ENCODE measurements at places on chromosomes 1 and 21. TPM values are rescaled to one million over a fixed set of nuclear protein-coding genes. Genes with fewer than 3 reads are reported as not detected.

- no peaks in the 10 kb centered on the region for H3K27me3 ChIP-seq
- H3K4me1 ChIP-seq, result no peaks in the 10 kb centered on the region
- peak; percentile 79 for DNase-seq
- no peaks in the 10 kb centered on the region for H3K36me3 ChIP-seq
- no peak overlapping the region for H3K4me3 ChIP-seq
Measured at GRCh38 chr1:55284856-55285255, 69.7 kb upstream of the USP24 start.

- no peak overlapping the region for H3K4me3 ChIP-seq
- no peak overlapping the region for H3K27ac ChIP-seq
- no peaks in the 10 kb centered on the region for H3K27me3 ChIP-seq
- no peaks in the 10 kb centered on the region for H3K36me3 ChIP-seq
- H3K4me1 ChIP-seq, result no peaks in the 10 kb centered on the region
Measured at GRCh38 chr1:198118134-198118533, 38.7 kb upstream of the NEK7 start.

DNA sequence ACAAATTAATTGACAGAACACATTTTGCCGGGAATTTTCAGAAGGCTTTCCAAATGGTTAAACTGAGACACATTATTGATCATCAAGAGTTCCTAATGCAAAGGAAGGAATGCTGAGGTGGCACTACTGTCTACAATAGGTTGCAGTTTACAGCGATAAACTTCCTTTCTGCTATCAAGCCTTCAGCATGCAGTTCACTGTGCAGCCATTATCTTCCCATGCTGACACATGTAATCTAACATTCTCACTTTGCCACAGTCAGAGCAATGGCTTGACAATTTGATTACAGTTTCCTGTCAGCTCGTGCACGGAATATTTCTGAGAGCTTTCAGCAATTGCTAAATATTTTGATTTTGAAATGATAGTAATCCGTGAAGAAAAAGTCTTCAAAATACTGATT lies 166.9 kb upstream of the PRMT6 start:
- no peak overlapping the region for H3K4me3 ChIP-seq
- no peak overlapping the region for H3K27ac ChIP-seq
- no peak for DNase-seq
- H3K36me3 ChIP-seq, result no peaks in the 10 kb centered on the region
- no peaks in the 10 kb centered on the region for H3K27me3 ChIP-seq

DNA sequence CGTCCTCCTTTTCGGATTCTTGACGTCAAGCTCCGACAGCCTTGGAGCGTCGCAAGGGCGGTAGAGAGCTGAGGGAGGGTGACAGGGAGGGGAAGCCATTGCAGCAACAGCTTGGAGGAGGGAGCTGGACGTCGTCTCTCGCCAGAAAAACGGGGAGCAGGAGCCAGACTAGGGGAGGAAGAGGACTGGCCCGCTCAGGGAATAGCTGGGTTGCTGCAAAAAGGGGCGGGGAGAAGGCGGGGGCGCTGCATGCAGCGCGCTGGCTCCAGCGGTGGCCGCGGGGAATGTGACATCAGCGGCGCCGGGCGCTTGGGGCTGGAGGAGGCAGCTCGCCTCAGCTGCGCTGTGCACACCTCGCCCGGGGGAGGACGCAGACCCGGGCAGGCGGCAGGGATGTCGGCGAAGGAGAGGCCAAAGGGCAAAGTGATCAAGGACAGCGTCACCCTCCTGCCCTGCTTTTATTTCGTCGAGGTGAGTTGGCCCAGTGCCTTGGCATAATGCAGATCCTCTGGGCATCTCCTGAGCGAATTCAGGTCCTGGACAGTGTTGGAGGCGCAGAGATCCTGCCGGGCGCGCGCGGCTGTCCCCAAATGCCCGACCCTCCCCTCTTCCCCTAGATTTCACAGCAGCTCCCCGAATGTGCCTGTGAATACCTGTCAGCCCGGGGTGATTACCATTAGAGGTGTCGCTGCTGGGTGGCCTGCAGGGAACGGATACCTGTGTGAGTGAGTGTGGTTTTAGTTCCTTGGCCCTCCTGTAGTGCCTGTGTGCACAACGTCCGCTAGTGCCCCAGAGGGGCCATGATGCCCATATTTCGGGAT lies at the start of gene PLPPR4:
Gene PLPPR4, plus strand, starts transcription at position 292 of the 821 bp plus-strand sequence. Its CDS starts 102 bp downstream, at position 394.
- H3K36me3 ChIP-seq, result no peaks in the 10 kb centered on the region
- peak; percentile 82 for DNase-seq
- H3K4me3 ChIP-seq, result peak within 1 kb of the TSS; percentile 33
- H3K4me1 ChIP-seq, result no peaks in the 10 kb centered on the region
- no peaks in the 10 kb centered on the region for H3K27me3 ChIP-seq

- no peaks in the 10 kb centered on the region for H3K36me3 ChIP-seq
- no peaks in the 10 kb centered on the region for H3K4me1 ChIP-seq
- no peak overlapping the region for H3K4me3 ChIP-seq
- no peaks in the 10 kb centered on the region for H3K27me3 ChIP-seq
- no peak for DNase-seq
Measured at GRCh38 chr1:101051688-101052638, 26.4 kb upstream of the DPH5 start.

DNA sequence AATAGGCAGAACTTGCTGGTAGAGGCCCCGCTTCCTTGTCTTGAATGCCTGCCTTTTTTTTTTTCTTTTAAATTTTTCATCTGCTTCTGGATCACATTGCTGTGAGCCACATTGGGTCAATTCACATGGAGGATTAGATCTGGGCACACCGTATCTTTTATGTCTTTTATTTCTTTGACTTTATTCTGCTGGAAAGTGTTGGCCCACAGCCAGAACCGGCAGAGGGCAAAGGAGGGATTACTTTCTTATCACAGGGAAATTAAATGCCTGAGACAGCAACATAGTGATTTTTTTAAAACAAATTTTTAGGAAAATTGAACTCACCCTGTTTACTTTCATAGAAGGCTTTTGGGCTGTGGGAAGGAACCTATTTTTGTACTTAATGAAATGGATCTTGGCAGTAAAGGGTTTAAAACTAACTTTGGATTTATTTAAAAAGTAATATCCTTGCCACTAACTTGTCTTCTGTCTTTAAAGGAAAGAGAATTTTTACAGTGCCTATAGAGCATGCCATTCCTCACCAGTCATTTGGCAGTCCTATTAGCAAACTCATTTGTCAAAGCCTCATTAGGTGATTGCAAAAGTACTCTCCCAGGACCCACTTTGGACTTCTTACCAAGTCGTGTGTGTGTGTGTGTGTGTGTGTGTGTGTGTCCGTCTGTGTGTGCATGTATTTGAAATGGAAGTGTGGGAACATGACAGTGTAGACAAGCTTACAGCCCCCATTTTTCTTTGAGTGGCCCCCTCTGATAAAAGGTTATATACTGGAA lies 68.4 kb downstream of the ST6GALNAC3 start:
- H3K27me3 ChIP-seq, result no peaks in the 10 kb centered on the region
- no peak overlapping the region for H3K4me3 ChIP-seq
- peak; percentile 53 for DNase-seq
- peaks cover 25% of the 10 kb centered on the region for H3K4me1 ChIP-seq
- H3K27ac ChIP-seq, result no peak overlapping the region

DNA sequence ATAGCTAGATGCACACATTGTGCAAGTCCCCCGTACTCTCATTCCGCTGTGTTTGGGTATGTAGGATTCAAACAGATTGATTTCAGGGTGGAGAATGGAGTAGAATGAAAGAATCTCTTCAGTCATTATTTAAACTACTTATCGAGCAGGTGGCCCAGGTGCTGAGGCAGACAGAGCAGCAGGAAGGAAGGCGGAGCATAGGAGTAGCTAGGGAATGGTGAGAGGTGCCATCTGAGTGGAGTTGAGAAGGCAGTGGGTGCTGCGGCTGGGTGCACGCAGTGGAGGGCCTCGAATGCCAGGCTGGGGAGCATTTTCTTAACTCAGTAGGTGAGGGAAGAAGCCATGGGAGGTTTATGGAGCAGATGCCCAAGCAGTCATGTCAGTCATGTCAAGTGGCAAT lies 45.2 kb upstream of the CD101 start:
- H3K27me3 ChIP-seq, result no peaks in the 10 kb centered on the region
- no peaks in the 10 kb centered on the region for H3K4me1 ChIP-seq
- no peak for DNase-seq
- H3K27ac ChIP-seq, result no peak overlapping the region
- peaks cover 5% of the 10 kb centered on the region for H3K36me3 ChIP-seq

DNA sequence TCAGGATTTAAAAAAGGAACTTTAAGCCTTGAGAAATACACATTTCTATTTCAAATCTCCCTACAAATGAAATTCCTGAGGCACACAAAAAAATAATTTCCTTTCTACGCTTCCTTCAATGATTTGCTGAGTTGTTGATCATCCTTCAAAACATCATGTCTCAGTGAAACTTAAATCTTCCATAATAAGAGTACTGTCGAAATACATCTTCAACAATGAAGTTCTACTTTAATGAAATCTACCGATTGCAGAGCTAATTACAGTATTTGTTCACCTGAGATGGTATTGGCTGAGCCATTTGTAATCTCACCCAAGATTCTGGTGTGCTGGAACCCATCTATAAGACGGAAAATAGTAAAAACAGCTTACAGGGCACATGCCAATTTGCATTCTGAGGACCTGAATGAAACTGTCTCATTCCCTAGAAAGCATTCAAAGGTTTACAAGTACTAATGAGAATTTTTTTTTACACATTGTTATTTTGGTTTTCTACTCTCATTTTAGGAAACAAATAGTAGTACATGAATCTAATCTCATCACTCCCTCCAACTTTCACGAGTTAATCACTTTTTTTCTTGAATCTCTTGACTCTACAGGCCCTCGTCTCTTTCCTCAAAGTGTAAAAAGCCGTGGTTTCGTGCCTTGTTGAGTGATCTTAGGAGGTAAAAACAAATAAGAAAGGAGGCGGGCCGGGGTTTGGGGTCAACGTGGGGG lies 1.1 kb downstream of the CHML start:
- peaks cover 38% of the 10 kb centered on the region for H3K4me1 ChIP-seq
- DNase-seq, result no peak
- peak overlapping the region; percentile 63 for H3K4me3 ChIP-seq
- no peaks in the 10 kb centered on the region for H3K27me3 ChIP-seq

DNA sequence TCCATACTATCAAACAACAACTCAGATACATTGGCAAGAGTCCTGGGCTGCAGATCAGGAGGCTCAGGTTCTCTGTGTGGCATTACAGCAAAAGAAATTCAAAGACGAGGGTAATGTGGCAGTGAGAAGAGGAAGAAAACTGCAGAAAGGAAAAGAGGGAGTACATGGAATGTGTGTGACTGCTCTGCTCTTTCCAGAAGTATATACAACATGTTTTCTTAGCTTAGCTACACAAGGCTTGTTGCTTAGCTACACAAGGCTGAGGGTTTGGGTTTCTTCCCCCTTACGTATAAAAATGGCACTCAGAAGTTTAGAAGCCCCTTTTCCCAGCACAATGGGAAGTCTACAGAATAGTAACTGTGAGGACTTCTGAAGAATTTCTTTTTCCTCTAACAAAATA lies 86.0 kb downstream of the PRRX1 start:
- DNase-seq, result no peak
- no peak overlapping the region for H3K27ac ChIP-seq
- no peak overlapping the region for H3K4me3 ChIP-seq
- no peaks in the 10 kb centered on the region for H3K4me1 ChIP-seq
- H3K27me3 ChIP-seq, result no peaks in the 10 kb centered on the region

DNA sequence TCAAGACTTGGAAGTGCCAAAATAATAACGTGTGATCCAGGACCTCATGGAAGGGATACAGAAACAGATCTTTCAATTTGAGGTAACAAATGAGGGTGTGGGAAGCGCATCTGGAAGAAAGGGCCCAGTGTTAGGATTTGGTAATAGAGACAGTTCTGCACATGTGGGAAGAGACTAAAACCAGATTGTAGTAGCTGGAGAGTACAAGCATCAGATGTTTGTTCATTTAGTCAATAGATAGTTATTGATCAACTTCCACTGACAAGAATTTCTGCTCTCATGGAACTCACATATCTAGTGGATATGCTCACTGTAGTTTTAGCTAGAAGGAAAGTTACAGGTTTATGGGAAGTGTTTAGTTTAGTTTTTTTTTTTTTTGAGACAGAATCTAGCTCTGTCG lies 153.6 kb downstream of the TLR5 start:
- no peaks in the 10 kb centered on the region for H3K36me3 ChIP-seq
- no peak overlapping the region for H3K4me3 ChIP-seq
- no peak for DNase-seq
- no peaks in the 10 kb centered on the region for H3K4me1 ChIP-seq
- no peak overlapping the region for H3K27ac ChIP-seq
- H3K27me3 ChIP-seq, result no peaks in the 10 kb centered on the region

- no peaks in the 10 kb centered on the region for H3K27me3 ChIP-seq
- H3K4me3 ChIP-seq, result no peak overlapping the region
- no peak overlapping the region for H3K27ac ChIP-seq
- DNase-seq, result no peak
- H3K4me1 ChIP-seq, result no peaks in the 10 kb centered on the region
Measured at GRCh38 chr1:4794020-4794780, 139.8 kb downstream of the AJAP1 start.

DNA sequence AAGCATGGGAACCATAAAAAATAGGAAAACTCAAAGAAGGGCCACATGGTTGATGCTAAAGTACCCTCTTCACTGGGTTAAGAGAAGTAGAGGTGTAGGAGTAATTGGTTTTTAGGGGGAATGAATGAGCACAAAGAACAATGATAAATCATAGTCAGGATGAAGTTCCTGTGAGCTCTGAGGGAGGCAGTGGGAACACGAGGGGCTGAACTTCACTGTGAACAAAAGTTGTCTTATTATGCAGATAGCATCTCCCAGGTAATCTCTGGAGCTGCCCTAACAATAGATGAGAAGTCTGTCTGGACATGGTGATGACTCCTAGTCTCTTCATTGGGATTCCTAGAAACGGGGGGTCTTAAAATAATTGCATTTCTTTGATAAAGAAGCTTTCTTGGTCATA lies 127.9 kb downstream of the DNM3 start:
- no peak overlapping the region for H3K27ac ChIP-seq
- no peaks in the 10 kb centered on the region for H3K27me3 ChIP-seq
- DNase-seq, result no peak
- no peaks in the 10 kb centered on the region for H3K4me1 ChIP-seq
- H3K36me3 ChIP-seq, result no peaks in the 10 kb centered on the region
- H3K4me3 ChIP-seq, result no peak overlapping the region

- H3K4me3 ChIP-seq, result no peak overlapping the region
- no peaks in the 10 kb centered on the region for H3K4me1 ChIP-seq
- H3K27ac ChIP-seq, result no peak overlapping the region
- no peak for DNase-seq
- H3K36me3 ChIP-seq, result no peaks in the 10 kb centered on the region
Measured at GRCh38 chr1:203168256-203168786, 7.3 kb downstream of the MYBPH start.

- no peak overlapping the region for H3K4me3 ChIP-seq
- DNase-seq, result no peak
- no peaks in the 10 kb centered on the region for H3K4me1 ChIP-seq
- no peaks in the 10 kb centered on the region for H3K36me3 ChIP-seq
- no peaks in the 10 kb centered on the region for H3K27me3 ChIP-seq
Measured at GRCh38 chr1:209890641-209891330, 47.2 kb upstream of the SYT14 start.

The SLC9C2 gene
- not detected for total RNA-seq

The RIPK4 gene
- total RNA-seq, result 13.2 TPM

The CFHR5 gene
- total RNA-seq, result not detected

The NRIP1 gene
- total RNA-seq, result 22.6 TPM

The IL10RB gene
- total RNA-seq, result 55.3 TPM

The CACNA1E gene
- total RNA-seq, result 1.8 TPM

The PEX19 gene
- 82.6 TPM for total RNA-seq

The ADORA1 gene
- total RNA-seq, result 1.2 TPM

The TMEM200B gene
- total RNA-seq, result not detected
